ENCODE measurements at places on chromosomes 3 and 15.
A peak's percentile ranks its signal among the peaks of the same experiment; 100 is the strongest.

DNA sequence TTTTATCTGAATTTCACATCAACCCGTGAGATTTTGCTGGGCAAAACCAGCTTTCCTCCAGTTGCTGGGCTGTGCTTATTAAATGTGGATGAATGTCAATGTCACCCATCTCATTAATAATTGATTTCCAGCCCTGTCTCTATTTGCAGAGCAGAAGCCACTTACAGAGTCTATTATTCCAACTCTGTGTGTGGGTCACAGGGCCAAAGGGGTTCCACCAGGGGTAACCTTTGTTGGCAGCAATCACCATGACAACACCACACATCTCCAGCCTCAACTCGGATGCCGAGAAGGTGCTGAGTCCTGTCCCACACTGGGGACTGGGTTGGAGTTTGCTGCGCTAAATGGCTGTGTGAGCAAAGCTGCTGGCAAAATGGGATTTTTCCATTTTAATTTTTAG lies 51.1 kb upstream of the WNT5A start:
- no peak for DNase-seq

GRCh38 chr3:129045675-129046036 lies 14.9 kb upstream of the GP9 start:
- DNase-seq = no peak

- DNase-seq = no peak
Observed at GRCh38 chr3:117485841-117486240, 776.3 kb downstream of the TUSC7 start.

GRCh38 chr3:21043139-21043538 lies 707.9 kb downstream of the ZNF385D start:
- DNase-seq = no peak

- DNase-seq = no peak
Observed at GRCh38 chr15:80856809-80857377, 77.7 kb downstream of the CEMIP start.

DNA sequence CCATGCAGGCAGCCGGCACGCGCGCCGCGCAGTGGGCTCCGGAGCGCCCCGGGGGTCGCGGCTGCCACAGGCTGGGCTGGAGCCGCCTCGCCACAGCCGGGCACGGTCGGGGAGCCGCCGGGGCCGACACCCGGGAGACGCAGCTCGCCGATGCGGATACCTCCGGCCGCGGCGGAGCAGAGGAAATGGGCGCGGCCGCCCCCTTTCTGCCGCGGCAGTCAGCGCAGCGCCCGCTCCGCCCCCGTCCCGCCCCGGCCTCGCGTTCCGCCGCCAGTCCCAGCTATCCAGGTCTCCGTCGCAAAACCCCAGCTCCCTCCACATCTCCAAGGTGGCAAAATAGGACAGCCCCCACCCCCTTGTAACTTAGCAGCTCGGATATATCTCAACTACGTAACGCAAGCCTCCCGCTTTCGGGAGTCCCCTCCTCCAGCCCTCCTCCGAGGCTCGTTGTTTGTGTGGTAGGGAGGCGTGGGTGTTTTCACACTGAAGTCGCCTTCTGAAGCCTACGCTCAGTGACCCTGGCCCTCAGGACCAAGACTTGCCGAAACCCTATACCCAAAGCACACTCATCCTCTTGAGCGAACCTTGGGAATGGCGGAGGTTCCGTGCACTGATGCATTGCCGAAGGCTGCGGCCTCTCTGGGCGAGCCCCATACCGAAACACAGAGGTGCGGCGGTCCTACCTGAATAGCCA lies at the start of gene SH3BP5:
Gene SH3BP5 (minus strand): TSS at position 182 of the 694 bp plus-strand sequence. CDS start 178 bp downstream, at position 4.
- DNase-seq = peak; percentile 37

GRCh38 chr15:61057830-61058529 lies 171.1 kb downstream of the RORA start:
- no peak for DNase-seq

DNA sequence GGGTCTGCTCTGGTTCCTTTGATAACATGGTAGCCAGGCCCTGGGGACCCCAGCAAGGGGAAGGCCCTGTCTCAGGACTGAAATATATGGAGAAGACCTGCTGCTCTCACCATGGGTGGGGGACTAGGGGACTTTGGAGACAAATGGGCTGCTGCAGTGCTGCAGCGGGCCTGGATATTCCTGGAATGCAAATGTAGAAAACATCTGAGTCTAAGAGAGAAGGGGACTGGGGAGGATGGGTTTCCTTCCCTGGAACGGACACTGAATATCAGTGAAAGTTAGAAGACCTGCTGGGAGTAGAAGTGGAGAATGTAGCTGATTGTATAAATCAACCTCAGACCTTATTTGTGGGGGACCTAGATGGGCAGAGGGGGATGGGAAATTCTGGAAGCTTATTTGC lies 3.1 kb upstream of the HCN4 start:
- no peak for DNase-seq

Measured in brain microvascular endothelial cell (primary cell).